Osteocyte (in vitro differentiated cells): ENCODE measurements at places on chromosomes 13 and 19.

DNA sequence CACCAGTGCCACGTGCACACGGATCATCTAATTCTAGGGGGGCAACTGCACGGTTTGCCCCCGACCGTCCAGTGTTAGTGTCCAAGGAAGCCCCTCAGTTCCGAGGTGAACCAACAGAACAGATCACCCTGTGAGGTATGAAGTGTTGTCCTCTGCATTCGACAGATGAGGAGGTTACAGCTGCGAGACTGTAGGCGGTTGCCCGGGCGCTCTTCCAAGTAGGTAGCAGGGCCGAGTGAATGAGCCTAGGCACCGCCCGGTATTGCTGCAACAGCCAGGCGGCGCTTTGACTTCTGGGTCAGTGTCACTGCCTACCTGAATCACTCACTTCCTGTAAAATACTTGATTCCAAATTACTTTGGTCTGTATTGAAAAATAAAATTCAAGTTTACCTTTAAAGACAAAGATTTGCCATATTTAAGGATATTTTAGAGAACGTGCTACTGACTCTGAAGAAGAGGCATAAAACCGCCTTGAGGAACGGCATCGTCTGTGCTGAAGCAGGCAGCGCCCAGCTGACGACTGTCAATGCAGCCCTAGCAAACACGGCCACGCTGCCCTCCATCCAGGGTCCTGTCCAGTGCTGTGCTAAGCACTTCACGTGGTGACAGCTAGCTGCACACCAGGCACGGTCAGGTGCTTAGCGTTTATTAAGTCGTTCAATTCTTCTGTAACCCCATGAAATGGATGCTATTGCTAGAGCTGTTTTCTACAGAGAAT is 19.3 kb upstream of the RASA3 start:
- DNase-seq: no peak

- DNase-seq: no peak
Observed at GRCh38 chr13:20652946-20653345, 50.6 kb upstream of the IL17D start.

- no peak for DNase-seq
Observed at GRCh38 chr13:109809216-109809932, 23.0 kb upstream of the IRS2 start.

DNA sequence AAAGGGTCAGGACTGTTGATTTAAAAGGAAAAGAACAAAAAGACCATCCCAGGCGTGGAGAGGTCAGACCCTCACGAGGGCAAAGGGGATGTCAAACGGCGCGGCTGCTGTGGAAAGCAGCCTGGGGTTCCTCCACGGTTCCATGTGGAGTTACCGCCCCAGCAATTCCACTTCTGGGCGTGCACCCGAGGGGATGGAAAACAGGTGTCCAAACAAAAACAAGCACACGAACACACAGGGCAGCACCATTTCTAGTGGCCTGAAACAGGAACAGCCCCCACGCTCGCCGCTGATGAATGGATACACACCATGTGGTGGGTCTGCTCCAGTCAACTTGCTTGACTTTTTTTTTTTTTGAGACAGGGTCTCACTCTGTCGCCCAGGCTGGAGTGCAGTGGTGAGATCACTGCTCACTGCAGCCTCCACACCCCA is 11.2 kb downstream of the AP3D1 start:
- DNase-seq: no peak

- DNase-seq: no peak
Observed at GRCh38 chr13:98182589-98182988, 5.5 kb upstream of the RNF113B start.
